A549 (cell line): ENCODE measurements at places on chromosomes 6 and 20. TPM values are rescaled to one million over a fixed set of nuclear protein-coding genes. Genes with fewer than 3 reads are reported as not detected.
A peak's percentile ranks its signal among the peaks of the same experiment; 100 is the strongest.

- no peak for DNase-seq
These were observed 1.1 kb downstream of the C2 start for GRCh38 chr6:31928672-31928939.

Gene MLN
- polyA plus RNA-seq = not detected in 3 replicates

DNA sequence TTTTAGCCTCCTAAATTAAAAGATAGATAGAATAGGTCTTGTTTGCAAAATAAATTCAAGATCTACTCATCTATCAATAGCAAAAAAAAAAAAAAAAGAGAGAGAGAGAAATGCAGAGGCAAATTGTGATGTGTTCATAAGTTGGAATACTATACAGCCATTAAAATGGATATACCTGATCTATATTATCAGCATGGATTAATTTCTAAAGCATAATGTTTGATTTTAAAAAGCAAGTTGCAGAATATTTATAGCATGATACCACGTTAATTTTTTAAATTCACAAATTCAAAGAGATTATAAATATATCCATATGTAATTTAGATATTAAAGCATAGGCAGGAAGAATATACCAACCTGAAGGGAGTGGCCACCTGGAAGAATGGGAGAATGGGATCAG, 114.9 kb upstream of the PTPRT start:
- DNase-seq = no peak

Gene KCNK17
- polyA plus RNA-seq = not detected in 3 replicates

Gene SCRT2
- not detected in 3 replicates for polyA plus RNA-seq

DNA sequence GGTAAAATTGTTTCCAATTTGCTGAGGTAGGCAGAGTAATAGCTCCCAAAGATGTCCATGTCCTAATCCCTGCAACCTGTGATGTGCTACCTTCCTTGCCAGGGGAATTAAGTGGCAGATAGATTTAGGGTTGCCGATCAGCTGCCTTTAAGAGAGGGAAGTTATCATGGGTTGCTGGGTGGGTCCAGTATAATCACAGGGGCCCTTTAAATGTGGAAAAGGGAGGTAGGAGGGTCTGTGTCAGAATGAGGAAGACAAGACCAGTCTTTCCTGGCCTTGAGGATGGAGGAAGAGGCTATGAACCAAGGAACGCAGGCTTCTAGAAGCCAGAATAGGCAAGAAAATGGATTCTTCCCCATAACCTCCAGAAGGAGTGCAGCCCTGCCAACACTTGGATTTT, 50.7 kb downstream of the CTCFL start:
- no peak for DNase-seq

Gene TSPO2
- not detected in 3 replicates for polyA plus RNA-seq

DNA sequence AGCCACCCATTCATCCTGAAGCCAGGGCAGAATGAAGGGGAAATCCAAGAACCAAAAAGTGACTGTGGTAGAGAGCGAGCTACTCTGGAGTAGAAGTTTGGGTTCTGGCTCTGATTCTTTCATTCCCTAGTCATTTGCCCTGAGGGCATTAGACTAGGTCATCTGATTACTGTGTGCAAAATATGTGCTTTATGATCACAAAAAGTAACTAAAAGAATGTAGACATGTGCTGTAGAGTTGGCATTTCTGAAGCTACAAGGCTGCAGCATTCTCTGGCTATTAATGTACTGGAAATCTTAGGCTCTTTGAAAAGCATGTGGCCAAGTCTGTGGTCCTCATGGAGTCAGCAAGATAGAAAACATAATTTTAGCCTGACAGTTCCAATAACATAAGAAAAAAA, 94.2 kb downstream of the TBC1D7 start:
- DNase-seq = no peak

DNA sequence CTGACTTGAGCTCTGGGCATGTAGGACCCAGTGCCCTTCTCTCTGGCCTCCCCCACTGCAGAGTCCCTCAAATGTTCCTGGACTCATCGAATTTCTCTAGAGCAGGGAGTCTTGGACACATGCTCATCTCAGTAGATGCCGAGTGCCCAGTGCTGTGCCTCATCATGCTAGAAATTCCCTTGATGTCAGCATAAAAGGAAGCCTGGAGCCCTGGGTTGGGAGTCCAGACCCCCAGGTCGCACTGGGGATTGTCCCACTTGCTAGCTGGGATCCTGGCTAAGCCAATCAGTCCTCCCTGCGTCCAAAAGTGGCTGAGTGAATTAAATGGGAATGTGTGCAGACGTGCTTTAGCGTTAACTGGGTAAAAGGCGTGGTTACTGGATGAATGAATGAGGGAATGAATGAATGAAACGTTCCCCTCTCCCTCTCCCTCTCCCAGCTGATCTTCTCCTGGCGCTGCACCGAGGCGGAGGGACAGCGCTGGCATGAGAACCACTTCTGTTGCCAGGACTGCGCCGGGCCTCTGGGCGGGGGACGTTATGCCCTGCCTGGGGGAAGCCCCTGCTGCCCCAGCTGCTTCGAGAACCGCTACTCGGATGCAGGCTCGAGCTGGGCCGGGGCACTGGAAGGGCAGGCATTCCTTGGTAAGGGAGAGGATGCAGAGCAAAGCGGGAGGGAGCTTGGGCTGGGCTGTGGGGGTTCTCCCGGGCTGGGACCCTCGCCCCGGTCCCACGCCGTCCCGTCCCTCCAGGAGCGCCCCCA, 1.6 kb upstream of the TOMM6 start:
- no peak for DNase-seq

GRCh38 chr6:90434094-90434493, 137.5 kb upstream of the BACH2 start:
- DNase-seq = no peak

DNA sequence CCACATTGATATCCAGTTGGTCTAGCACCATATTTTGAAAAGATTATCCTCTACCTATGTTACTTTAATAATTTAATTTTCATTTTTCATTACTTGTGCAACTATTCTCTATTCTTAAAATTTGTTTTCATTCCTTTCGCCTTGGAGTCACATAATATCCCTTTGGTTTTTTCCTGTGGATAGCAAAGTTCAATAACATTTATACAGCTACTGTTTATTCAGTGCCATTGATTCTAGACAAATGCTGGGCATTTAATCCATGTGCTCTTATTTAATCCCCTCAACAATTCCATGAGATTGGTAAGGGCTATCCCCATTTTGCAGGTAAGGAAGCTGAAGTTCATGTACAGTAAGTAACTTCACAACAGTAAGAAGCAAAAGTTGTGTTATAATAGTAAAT, 32.6 kb downstream of the PSMF1 start:
- DNase-seq = no peak

Gene FGD2
- polyA plus RNA-seq = not detected in 3 replicates

- no peak for DNase-seq
These were observed 369.4 kb downstream of the UTRN start for GRCh38 chr6:144654506-144654905.

Gene HBS1L
- 40.7 to 41.9 TPM (median 41.5 TPM) in 3 replicates for polyA plus RNA-seq

GRCh38 chr6:158501360-158502262, 58.3 kb upstream of the TMEM181 start:
- no peak for DNase-seq

Gene GPR6
- polyA plus RNA-seq = not detected in 3 replicates

DNA sequence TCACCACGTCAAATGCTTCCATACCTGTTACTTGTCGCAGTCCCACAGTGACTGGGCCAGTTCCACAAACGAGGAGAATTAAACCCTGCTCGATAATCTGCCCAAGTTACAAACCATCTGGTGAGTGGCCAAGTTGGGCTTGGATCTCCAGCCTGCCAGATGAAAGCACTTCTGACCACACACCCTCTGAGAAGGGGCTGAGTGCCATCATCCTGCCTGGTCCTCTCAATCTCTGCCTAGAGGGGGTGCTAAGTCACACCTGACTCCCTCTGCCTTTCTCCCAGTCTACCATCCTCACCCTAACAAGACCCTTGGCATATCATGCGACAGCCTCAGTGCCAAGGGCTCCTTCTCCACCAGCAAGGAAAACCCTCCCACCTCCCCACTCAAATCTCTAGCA, 15.8 kb downstream of the RRP36 start:
- no peak for DNase-seq

DNA sequence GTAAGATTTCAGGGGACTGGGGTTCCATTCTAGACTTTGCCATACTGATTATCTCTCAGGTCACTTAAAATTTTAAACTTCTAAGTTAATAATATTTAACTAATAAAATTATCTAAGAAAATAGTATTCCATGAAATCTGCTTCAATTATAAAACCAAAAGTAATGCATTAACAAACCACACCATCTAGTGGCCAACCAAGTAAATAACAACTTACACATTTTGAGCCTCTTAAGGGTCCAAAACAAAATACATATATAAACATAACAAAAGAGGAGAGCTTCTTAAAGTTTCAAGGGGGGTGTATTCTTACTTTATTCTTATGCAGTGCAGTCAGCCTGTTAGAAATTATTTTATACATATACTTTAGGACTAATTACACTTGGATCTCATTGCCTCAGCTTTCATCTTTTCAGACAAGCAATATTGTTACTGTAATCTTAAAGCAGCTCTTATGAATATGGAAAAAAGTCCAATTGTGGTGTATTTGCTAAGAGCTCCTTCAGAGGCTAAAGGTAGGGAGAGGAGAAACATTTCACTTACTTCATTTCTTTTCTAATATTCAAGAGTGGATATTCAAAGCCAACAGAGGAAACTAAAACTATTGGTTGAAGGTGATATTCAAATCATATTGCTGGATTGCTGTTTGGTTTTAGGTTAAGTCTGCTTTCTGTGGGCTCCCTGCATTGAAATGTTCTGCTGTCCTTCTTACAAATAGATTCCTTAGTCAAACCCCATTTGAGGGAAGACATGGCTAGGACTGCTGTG, 199.7 kb upstream of the SIM1 start:
- DNase-seq = no peak

Gene NINL
- polyA plus RNA-seq = 13.2 to 23.4 TPM (median 20.2 TPM) in 3 replicates

- no peak for DNase-seq
These were observed 108.2 kb upstream of the NFATC2 start for GRCh38 chr20:51650685-51651134.

DNA sequence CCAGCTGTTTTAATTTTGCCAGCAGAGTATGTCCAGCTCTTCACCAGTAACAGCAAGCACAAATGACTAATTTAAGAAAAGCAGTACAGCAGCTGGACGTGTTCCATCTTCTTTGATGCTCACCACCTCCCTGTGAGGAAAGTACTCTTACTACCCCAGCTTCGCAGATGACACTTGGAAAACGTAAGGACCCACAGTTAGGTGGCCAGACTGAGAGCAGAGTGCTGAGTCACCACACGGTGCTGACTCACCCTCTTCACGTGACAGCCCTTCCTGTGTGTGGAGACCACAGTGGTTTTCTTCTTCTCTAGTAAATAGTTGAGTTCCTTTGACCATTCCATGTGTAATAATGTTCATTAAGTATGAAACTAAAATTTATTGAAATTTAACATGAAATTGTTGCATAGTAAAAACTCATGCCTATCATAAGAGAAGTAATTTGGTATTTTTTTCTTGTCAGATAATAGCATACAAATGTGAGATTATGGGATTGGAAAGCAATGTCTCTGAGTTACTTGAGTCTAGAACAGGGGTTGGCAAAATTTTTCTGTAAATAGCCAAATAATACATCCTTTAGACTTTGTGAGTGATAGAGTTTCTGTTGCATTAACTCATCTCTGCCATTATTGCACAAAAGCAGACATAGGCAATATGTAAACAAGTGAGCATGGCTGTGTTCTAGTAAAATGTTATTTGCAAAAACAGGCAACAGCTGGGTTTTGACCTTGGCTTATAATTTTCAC, 76.6 kb downstream of the SLX4IP start:
- peak; percentile 94 for DNase-seq

Gene DEFB124
- 0.18 TPM in 1 of 3 replicates, not detected in the others for polyA plus RNA-seq

DNA sequence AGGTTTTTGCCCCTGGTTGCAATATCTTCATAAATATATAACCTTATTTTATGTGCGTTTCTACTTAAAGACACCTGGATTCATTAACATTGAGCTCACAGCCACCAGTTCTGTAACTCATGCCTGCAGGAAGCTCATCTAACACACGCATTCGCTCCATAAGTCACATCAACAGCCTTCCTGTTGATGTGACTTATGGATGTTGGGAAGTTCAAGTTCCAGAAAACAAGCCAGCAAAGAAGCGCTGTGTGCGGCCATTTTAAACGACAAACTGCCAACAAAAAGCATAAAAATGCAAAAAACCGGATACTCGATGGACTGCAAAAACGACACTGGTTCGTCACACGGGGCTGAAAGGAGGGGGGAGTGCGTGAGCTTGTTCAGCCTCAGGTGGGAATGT, 77.9 kb upstream of the NFATC2 start:
- no peak for DNase-seq

DNA sequence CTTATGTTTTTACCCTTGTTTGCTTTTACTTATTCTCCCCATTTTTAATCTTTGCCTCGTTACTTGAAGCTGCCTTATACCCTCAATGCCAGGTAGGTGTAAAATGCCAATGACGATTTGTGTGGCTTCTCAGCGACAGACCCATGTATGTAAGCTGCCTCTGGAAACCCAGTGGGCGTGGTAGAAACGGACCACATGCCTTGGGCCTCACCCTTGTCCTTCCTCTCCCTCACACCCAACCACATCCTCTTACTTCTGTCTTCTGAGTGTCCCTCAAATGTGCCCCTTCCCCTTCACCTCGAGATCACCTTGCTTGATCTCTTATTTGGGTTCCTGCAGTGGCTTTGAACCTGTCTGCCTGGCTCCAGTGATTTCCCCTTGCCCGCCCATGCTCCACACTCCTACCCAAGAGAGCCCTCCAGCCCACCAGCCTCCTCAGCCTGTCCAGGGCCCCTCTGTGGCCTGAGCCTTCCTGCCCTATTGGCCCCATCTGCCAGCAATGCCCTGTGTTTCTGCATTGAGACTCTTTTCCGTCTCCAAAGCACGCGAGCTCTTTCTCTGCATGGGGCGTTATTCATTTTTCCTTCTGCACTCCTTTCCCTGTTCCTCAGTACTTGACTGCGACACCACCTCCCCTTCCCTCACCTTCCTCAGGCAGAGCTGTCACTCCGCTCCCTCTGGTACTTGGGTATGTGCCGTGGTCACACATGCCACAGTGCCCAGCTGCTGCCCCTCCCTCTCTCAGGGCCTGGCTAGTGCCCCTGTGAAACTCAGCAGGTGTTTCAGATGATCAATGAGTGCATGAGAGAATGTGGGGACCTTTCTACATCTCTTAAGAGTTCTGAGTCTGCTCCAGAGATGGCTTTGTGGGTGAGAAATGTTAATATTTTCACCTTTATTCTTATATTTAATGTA, 115.4 kb downstream of the SLX4IP start:
- no peak for DNase-seq
